Head of caudate nucleus (tissue), 42 donors: ENCODE measurements at places on chromosomes 13 and 19.

DNA sequence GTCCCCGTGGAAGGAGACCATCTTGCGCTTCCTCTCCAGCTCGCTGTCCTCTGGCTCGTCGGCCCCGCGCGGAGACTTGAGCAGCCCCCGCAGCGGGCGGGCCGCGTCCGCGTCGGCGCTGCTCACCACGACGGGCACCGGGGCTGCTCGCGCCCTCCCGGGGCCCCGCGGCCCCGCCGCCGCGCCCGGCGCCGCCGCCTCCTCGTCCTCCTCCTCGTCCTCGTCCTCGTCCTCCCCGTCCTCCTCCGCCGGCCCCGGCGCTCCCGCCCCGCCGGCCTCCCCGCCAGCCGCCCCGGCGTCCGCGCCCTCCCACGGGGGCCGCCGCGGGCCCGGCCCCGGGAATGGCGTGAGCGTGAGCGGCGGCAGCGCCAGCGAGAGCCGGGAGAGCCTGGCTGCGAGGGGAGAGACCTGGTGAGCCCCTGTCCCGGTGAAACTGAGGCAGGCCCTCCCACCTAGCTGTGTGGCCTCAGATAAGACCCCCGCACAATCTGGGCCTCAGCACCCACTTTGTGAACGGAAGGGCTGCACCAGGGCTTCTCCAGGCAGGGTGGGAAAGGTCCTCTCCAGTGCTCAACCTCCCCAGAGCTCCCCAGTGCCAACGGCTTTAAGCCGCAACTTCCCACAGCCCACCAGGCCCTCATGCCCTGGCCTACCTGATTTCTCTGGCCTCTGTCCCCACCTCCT is 17.8 kb downstream of the LMTK3 start:
- DNase-seq = no peak

DNA sequence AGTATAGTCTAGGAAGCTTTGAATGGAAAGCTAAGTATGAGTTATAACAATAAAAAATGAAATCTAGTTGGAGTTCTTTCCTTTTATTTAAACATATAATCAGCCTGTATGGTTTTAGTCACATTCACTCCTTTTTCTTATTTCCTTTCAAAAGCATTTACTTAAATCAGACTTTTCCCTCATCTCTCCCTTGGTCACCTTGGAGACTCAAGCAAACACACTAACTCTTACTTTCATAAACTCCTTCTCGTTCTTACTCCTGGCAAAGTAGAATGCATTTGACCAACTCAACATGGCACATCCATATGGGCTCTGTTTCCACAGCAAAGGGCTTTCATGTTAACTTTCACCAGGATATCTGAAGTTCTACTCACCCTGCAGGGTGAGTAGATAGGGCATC is 400.0 kb downstream of the LMO7 start:
- DNase-seq = no peak

DNA sequence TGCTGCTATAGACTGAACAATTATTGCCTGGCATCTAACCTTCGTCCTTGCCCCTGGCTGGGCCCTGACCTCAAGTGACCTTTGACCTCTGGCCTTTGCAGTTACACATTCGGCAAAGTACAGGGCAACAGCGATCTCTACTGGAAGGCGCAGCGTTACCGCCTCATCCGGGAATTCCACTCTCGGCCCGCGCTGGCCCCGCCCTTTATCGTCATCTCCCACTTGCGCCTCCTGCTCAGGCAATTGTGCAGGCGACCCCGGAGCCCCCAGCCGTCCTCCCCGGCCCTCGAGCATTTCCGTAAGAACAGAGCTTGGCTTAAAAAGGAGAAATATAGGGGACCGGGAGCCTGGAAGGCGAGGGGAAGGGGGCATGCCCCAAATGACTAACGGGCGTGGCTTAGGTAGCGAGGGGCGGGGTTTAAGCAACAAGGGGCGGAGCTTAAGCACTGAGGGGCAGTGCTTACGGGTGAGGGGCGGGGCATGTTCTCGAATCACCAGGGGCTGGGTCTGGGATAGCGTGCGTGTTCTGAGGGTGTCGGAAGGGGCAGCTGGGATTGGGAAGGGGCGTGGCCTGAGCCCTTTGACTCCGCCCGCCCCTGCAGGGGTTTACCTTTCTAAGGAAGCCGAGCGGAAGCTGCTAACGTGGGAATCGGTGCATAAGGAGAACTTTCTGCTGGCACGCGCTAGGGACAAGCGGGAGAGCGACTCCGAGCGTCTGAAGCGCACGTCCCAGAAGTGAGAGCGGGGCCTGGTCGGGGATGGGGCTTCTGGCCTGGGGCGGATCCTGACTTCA is 52.7 kb downstream of the TRPM4 start:
- DNase-seq = peak; percentile 25

- DNase-seq = no peak
Measured at GRCh38 chr13:60572003-60572798, 175.2 kb downstream of the TDRD3 start.

GRCh38 chr13:53240401-53241025 is 211.9 kb downstream of the OLFM4 start:
- no peak for DNase-seq

GRCh38 chr13:41763782-41764181 is 197.1 kb downstream of the VWA8 start:
- DNase-seq = no peak

- no peak for DNase-seq
Measured at GRCh38 chr13:113113846-113114271, 8.3 kb downstream of the F7 start.

DNA sequence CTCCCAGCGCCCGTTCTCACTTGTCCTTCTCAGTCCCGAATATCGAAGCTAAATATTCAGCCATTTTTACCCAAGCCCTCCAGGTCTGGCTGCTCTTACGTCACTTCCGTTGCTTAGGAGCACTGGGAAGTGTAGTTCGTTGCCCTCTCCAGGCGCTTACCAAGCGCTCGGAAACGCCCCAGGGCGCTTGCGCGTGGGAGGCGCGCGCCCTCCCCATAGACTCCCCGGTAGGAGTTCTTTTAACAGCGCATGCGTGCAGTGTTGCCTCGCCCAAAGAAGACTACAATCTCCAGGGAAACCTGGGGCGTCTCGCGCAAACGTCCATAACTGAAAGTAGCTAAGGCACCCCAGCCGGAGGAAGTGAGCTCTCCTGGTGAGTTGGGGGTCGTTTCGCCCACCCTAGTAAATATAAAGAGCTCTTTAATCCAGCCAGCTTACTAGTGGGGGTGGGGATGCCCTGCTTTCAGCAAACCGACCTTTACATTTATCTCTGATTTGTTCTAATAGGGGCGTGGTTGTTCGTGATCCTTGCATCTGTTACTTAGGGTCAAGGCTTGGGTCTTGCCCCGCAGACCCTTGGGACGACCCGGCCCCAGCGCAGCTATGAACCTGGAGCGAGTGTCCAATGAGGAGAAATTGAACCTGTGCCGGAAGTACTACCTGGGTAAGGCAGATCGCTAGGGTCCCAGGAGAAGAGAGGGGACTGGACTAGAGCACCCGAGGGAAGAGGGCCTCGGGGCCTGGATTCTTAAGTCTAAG is at the start of the genes PSENEN and U2AF1L4:
TSS of gene PSENEN (plus strand) at position 324 of the 759 bp plus-strand sequence. CDS start at position 604, 280 bp downstream.
TSS of gene U2AF1L4 (minus strand) at position 91 of the 759 bp plus-strand sequence. CDS start at position 64, 27 bp downstream.
- DNase-seq = peak; percentile 96

DNA sequence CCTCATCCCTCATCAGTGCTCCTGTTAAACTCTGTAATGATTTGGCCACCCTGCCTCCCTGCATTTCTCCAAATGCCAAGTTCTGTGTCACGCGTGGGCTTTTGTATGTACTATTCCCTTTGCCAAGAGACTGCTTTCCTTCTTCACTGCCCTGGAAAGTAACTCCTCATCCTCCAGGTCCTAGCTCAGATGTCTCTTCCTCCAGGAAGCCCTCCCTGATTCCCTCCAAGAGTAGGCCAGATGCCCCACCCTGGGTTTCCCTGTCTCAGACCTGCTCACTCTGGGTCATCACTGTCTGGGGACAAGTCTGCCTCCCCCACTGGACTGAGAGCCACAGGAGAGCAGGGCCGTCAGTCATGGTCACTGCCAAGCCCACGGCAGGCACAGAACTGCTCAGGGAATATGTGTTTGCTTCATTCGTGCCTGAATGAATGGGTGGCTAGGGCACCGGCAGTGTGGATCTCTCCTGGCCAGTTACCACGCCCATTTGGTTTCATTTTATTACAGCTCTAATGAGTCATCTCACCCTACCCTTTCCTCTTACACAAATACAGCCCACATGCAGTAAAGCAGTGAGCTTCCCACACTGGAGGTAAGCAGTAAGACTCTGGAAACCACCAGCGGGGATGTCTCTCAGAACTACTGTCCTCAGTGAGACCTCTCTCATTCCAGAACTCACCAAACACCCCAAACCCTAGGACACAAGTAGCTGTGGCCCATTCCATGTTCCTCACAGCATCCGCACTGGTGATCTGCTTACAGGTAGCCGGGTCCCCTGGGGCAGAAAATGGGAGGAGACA is 12.1 kb upstream of the GPR4 start:
- peak; percentile 22 for DNase-seq

DNA sequence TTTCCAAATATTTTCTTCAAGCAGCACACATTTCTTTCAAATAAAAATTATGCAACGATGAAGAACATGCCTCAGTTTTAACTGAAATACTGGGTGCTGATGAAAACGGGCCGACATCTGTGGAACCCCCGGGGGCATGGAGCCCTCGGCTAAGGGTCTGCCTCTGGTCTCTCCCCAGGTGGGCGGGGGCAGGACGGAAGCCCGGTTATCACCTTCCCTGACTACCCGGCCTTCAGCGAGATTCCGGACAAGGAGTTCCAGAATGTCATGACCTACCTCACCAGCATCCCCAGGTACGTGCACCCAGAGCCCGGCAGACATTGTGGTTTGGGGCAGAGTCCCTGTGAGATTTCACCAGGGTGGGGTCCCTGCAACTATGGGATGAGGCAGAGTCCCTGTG is 55.5 kb downstream of the MCF2L start:
- no peak for DNase-seq

- DNase-seq = no peak
Measured at GRCh38 chr19:29393915-29394460, 131.8 kb upstream of the VSTM2B start.

DNA sequence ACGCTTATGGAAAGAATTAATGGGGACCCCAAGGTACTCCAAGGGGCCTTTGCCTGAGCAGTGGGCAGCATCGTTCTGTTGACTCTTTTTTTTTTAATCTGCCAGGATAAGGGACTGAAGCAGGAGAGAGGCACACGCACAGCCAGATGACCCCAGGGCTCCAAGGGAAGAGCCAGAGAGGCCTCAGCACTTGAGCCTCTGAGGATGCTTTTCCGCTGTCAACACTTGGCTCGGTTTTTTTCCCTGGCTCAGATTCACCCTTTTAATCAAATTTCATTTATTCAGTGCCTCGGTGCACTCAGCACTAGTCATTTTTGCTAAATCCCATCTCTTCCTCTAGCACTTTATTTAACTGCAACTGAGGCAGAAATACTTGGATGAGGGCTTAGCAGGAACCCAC is 226.3 kb downstream of the FGF9 start:
- DNase-seq = no peak

- DNase-seq = no peak
Measured at GRCh38 chr13:99178636-99179035, 22.0 kb upstream of the UBAC2 start.

- no peak for DNase-seq
Measured at GRCh38 chr13:35906636-35907035, 224.5 kb downstream of the DCLK1 start.

- DNase-seq = no peak
Measured at GRCh38 chr13:40228496-40228895, 437.9 kb downstream of the FOXO1 start.

DNA sequence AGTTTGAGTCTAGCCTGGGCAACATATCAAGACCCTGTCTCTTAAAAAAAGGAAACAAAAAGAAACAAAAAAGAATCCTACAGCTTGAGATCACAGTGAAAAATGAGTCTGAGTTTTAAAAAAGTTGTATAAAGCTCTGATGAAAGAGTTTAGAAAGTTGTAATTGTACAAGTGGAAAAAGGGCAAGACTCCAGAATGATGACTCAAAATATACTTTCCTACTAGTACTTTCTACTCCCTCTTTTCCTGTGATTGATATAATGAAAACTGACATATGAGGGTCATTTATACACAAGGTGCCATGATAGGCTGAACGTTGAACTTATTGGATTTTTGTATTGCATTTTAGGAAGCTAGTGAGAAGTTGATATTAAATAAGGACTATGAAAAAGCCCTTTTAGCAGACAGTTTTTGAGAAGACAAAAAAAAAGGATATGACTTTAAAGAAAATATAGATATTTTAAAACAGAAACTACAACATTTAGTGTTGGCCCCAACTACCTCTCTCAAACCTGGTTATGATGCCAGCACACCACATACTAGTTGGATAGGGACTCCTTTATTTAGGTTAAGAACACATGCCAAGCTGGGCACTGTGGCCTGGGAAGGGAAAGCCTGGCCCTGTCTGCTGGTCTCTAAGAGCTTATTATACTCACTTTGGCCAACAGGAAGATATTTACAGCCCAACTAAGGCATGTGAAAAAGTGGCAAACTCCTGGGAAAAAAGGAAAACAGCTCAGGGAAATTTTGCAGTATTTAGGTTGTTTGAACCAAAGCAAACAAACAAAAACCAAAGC is 116.6 kb downstream of the KL start:
- no peak for DNase-seq

DNA sequence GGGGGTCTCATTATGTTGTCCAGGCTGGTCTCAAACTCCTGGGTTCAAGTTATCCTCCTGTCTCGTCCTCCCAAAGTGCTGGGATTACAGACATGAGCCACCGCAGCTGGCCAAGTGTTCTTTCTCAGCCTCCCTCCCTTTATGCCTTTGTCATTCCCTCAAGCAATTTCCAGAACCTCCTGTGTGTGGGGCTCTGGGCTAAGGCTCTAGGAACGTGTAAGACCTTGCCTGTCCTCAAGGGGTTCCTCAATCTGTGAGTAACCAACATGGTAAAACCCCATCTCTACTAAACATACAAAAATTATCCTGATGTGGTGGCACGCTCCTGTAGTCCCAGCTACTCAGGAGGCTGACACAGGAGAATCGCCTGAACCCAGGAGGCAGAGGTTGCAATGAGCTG is 15.5 kb upstream of the SPACA4 start:
- DNase-seq = no peak

- DNase-seq = no peak
Measured at GRCh38 chr19:17357078-17357666, 19.8 kb downstream of the GTPBP3 start.

- peak; percentile 19 for DNase-seq
Measured at GRCh38 chr19:7636691-7637373, at the start of gene STXBP2. STXBP2 (plus strand) TSS chr19:7637110; CDS start chr19:7637150, 40 bp downstream.

GRCh38 chr13:59422646-59423045 is 741.1 kb downstream of the DIAPH3 start:
- DNase-seq = no peak

- DNase-seq = no peak
Measured at GRCh38 chr19:31057476-31057875, 291.8 kb downstream of the TSHZ3 start.

- no peak for DNase-seq
Measured at GRCh38 chr13:60838581-60838980, 441.6 kb downstream of the TDRD3 start.
